ENCODE measurements at places on chromosomes 4 and X.

- DNase-seq = no peak
Observed at GRCh38 chr4:85498068-85498733, 23.3 kb downstream of the ARHGAP24 start.

GRCh38 chr4:151573945-151574344, 165.0 kb downstream of the FHIP1A start:
- no peak for DNase-seq

GRCh38 chr4:681736-682451, 7.1 kb downstream of the SLC49A3 start:
- no peak for DNase-seq

DNA sequence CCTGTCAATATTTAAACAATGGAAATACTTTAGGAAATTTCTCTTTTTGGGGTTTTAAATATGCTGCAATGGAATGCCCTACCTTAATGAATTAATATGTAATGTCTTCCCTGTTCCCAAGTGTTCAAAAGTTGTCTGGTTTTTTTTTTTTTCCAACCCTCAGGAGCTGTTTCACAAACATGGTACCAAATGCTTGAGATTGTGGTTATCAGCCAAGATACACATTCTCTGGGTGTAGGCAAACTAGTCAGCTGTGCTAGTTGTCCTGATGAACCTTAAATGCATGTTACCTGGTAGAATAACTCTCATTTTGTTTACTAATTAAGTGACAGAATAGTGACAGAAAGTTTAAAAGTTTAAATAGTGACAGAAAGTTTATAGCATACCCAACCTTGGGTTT, 50.7 kb downstream of the FHL1 start:
- no peak for DNase-seq

DNA sequence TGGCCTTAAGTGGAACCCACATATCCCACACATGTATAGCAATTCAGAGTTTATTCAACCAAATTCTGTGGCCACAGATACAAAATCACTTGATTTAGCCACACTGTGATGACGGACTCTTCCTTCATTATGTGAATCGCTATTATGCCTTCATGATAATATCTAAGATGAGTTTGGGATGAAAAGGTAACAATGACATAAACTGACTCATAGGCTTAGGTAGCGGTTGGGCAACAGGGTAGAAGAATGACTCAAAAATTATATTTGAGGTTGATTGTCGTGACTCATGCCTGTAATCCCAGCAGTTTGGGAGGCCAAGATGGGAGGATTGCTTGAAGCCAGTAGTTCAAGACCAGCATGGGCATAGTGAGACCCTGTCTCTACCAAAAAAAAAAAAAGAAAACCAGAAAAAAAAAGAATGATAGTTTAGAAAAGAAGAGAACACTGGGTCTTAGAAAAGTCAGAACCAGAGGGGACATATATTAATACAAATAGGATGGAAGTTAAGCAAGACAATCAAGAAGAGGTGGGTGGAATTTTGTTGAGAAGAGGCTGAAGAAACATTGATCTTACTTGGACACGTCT, 70.4 kb upstream of the USP9X start:
- DNase-seq = no peak

DNA sequence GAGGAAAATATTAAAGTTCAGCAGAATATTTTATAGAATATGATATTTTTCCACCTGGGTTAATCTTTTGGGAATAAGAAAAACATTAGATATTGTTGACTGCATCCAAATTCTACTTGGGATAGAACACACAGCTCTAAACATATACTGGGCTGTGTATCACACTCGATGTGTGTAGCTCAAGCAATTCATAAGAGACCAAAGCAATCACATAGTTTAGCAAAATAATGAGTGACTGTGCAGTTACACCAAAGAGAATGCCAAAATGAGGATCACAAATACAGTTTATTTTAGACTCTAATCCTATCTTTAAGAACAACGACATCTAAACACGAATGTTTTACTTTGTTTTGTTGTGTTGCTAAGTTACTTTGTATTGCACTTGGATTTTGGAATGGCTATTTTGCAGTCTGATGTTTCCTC, 101.2 kb downstream of the CBR4 start:
- DNase-seq = no peak

DNA sequence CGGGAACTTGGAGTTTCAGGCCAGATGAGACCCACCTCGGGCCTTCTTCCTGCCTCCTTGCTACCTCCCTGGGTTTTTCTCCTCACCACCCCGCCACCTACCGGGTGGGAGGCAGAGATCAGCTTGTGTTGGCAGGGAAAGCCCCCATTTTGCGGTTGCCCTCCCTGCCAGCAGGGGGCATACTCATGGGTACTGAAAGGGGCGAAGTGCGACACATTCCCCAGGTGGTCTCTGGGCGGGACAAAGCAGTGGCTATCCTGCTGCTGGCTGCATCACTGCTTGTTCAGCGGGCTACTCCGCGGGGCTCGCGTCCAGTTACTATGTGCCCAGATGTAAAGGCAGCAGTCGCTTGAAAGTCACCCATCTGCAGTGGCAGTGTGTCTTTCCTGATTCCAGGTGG, 330.3 kb downstream of the PDHA2 start:
- DNase-seq = no peak

DNA sequence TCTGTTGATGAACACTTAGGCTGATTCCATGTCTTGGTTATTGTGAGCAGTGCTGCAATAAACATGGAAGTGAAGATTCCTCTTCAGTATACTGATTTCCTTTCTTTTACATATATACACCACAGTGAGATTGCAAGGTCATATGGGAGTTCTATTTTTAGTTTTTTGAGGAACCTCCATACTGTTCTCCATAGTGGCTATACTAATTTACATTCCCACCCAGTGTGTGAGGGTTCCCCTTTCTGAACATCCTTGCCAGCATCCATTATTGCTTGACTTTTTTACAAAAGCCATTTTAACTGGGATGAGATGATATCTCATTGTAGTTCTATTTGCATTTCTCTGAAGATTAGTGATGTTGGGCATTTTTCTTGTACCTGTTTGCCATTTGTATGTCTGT, 80.5 kb upstream of the GALNT7 start:
- DNase-seq = no peak

DNA sequence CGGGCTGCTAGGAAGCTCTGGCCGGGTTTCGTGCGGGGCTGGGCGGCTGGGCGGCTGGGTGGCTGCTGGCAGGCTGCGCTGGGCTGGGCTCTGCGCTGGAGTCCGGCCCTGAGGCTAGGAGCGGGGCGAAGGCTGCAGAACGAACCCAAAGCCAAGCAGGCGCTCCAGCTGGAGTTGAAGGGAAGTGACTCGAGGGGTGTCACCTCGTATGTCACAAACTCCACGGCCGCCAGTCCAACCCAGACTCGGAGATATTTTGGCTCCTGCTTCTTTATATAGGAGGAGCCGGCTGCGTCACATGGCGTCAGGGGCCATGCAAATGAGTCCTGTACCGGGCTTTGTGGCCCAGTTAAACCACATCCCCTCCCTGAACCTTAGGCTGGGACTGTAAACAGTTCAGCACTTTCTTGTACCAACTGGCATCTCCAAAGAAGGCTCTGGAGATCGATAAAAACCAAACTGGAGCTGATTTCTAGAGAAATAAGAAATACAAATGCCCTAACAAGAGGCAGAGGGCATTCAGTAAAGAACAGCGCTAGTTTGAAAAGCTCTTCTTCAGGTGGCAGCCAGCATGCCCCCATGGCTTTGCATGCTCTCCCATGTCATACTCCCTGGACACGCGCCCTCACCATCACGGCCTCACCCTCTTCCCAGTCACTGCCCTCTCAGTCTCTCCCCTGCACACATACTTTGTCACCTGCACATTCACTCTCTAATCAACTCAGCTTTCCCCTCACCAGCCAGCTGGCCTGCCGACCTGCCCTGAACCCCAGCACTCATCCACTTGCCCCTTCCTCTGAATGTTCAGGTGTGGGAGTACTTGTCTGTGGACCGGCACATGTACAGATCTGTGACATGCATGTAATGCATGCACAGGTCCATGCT, 58.5 kb downstream of the TSC22D3 start:
- peak; percentile 73 for DNase-seq

DNA sequence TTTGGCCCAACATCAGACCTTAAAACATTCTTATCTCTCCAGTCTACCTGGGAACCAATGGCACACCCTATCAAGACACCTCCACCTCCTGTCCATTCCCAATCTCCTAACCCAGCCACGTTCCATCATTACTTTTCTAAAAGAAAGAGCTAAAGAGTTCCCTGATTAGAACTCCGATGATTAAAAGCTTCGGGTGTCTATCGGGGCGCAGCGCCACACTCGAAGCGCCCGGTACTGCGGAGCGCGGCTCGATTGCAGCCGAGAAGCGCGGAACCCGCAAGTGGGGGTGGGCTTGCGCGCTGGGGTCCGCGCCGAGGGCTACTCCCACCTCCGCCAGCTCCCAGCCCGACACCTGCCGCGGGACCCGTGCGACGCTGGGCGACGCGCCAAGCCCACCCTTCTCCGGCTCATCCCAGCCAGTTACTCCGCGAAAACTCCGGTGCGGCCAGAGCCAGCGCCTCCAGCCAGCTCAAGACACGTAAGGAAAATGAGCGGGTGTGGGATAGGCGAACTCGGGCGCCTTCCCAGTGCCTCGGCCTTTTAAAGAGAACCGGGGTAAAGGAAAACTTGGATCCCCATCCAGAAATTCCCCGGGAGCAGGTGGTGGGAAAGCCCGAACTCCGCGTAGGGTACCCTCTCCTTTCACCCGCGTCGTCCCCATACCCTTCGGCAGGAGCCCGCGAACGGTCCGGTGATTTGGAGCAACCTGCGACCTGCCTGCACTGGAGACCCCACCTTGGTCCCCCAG, 593 bp downstream of the NPY1R start:
- peak; percentile 79 for DNase-seq

- no peak for DNase-seq
Observed at GRCh38 chr4:76447393-76447851, 12.4 kb downstream of the SHROOM3 start.

- no peak for DNase-seq
Observed at GRCh38 chr4:35506161-35506560, 738.2 kb downstream of the ARAP2 start.

- no peak for DNase-seq
Observed at GRCh38 chr4:186999686-187000085, 276.0 kb upstream of the FAT1 start.

GRCh38 chr4:82579932-82580331, 18.1 kb upstream of the TMEM150C start:
- DNase-seq = no peak

DNA sequence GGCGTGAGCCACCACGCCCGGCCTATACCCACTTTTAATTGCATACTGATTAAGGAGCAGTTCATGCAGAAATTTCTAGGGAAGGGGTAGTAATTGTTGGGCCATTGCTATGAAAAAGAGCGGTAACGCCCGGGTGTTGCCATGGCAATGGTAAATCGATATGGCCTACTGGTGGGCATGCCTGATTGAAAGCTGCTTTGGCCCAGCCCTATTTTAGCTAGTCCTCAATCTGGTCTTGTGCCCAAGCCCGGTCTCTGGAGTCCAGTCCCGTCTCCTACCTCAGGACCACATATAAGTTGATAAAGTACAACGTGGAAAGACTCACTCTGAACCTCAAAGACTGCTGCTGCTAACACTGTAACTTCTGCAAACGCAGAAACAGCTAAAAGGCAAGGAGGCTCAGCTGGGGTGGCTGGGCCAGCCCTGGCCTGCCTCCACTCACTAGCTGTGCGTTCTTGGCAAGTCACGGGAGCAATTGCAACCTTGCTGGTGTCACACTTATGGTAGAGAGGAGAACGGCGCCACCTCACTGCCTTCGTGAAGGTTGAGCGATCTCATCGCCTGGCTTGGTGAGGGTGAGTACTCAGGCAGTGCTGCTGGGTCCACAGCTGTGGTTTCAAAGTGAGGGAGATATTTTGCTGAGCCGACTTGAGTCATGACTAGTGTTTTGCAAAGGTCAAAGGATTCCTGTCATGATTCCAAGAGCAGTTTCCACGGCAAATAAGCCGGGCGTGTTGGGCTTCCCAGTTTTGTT, 57.0 kb upstream of the GRPEL1 start:
- no peak for DNase-seq

DNA sequence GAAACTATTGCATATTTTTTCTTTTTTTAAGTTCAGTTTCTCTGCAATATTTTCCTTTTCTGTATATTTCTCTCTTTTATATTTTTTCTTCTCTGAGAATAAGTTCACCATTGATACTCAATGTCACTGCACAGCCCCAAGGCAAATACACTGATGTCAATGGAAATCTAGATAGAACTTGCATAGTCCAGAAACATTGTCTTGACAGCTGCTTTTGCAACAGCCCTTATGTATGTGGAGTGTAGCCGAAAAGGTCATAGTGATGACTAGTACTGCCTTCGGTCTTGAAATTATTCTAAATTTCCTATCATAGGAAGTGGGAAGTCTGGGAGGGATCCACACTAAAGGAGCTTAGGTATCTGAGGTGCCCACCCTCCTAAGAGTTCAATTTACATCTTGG, 150.0 kb downstream of the SPOCK3 start:
- DNase-seq = no peak

- peak; percentile 86 for DNase-seq
Observed at GRCh38 chr4:41360921-41361793, 104.4 kb downstream of the UCHL1 start.

- DNase-seq = no peak
Observed at GRCh38 chrX:68599256-68600152, 48.0 kb upstream of the STARD8 start.

DNA sequence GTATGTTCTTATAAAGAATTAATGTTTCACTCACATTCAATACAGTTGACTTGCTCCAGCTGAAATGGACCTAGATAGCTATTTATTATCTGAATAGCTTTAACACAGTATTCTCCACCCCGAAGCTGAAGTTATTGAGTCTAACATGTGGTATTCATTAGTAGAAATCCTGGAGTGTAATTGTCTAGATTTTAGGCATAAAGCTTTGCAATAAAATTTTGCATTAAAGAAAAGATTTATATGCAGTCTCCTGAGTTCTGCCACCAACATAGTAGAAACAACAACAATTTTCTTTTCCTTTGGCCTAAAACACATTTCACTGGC, 90.2 kb upstream of the DCLK2 start:
- DNase-seq = no peak

GRCh38 chrX:53056292-53056691, 7.7 kb downstream of the GPR173 start:
- DNase-seq = no peak

GRCh38 chrX:77450996-77451395, 3.8 kb downstream of the FGF16 start:
- no peak for DNase-seq

- no peak for DNase-seq
Observed at GRCh38 chr4:102345795-102346100, 466 bp upstream of the SLC39A8 start.

DNA sequence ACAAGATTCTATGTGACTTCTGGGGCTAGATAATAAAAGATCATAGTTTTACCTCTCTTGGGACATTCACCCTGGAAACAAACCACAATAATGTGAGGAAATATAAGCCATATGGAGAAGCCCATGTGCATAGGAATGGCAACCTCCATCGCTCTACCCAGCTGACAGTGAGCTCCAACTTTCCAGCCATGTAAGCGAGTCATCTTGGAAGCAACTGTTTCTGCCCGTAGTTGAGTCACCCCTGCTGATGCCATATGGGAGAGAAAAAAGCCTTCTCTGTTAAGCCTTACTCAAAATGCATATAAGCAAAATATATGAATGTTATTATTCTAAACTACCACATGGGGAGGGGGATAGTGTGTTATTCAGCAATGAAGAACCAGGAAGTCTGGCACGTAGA, 31.4 kb upstream of the RELL1 start:
- DNase-seq = no peak

GRCh38 chrX:14694611-14695010, 165.3 kb downstream of the GLRA2 start:
- DNase-seq = no peak

Data from right kidney (tissue), 9 donors.